Upper lobe of left lung (tissue), 6 donors: ENCODE measurements at places on chromosomes 11 and 22. TPM values are rescaled to one million over a fixed set of nuclear protein-coding genes. Genes with fewer than 3 reads are reported as not detected.

Gene IL10RA
- total RNA-seq, result 39.2 TPM

DNA sequence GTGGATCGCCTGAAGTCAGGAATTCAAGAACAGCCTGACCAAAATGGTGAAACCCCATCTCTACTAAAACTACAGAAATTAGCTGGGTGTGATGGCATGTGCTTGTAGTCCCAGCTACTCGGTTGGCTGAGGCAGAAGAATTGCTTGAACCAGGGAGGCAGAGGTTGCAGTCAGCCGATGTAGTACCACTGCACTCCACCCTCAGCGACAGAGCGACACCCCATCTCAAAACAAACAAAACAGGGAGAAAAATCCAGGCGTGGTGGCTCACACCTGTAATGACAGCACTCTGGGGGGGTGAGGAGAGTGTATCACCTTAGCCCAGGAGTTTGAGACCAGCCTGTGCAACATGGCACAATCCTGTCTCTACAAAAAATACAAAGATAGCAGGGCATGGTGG is 802.3 kb upstream of the ARHGAP42 start:
- no peak for DNase-seq

Gene MB
- not detected for total RNA-seq

- peak; percentile 61 for DNase-seq
Measured at GRCh38 chr11:68012044-68012842, 2.1 kb downstream of the ALDH3B1 start.

Gene KCNJ5
- total RNA-seq, result 1.5 TPM

DNA sequence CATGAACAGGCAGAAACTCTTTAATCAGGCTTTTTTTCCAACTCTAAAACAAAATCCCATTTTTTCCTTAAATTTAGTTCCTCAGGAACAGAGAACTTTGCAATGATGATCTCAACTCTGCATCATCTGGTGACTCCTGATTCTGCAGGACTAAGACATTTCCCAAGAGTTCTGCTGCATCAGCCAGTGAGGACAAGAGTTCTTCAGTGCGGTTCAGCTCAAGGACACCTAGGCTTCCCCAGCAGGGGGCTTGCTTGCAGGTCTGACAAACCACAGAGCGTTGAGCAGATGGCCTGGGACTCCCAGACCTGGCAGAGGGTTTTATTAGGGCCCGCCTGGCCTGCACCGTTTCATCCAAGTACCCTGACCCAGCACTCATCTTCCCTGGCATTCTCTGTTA is 6.4 kb downstream of the CDCA5 start:
- DNase-seq, result no peak

Gene VSTM5
- total RNA-seq, result not detected

DNA sequence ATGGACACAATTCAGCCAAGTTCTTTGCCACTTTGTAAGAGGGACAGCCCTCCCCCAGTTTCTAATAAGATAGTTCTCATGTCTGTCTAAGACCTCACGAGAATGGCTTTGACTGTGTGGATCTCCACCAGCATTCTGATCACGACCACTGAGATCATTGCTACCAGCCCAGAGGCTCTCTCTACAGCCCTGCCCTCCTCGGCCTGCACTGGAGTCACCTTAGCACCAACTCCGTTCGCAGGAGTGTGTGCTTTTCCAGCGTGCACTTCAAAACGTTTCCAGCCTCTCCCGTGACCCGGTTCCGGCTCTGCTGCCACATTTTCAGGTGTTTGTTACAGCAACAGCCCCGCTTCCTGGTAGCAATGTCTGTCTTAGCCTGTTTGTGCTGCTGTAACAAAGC is 26.2 kb downstream of the TSPAN32 start:
- DNase-seq, result no peak

Gene ME3
- total RNA-seq, result 23.0 TPM

Gene OR52A5
- total RNA-seq, result not detected

GRCh38 chr11:116776522-116776984 is 3.8 kb upstream of the BUD13 start:
- DNase-seq, result no peak

- DNase-seq, result peak; percentile 66
Measured at GRCh38 chr11:19803506-19803998, 90.9 kb downstream of the NAV2 start.
